ENCODE measurements at places on chromosomes 12 and 14. TPM values are rescaled to one million over a fixed set of nuclear protein-coding genes. Genes with fewer than 3 reads are reported as not detected.

DNA sequence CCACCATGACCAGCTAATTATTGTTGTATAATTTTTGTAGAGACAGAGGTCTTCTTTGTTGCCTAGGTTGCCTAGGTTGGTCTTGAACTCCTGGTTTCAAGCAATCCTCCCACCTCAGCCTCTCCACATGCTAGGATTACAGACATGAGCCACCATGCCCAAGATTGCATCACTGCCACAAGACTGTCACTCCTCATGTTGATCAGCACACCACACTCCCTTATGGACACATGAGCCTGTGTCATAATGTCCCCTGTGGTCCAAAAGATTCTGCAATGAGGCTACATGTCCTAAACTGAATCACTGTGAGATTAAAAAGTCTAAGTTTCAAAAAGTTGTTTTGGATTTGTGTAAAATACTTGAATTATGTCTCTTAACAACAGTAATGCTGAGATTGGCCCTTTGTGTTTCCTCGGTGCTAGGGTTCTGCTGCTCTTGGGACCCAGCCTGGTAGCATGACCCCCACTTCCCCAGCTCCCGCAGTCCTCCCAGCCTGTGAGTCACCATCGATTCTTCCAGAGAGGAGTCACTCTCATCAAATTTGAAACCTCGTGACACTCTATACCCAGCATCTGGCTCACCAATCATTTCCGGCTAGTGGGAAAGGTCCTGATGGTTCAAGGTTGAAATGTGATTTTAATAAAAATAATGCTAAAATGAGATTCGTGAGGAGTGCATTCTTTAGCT, 890.9 kb downstream of the VRK1 start:
- no peak for DNase-seq

LRRC10 gene
- not detected for total RNA-seq

KRT85 gene
- total RNA-seq, result not detected

DNA sequence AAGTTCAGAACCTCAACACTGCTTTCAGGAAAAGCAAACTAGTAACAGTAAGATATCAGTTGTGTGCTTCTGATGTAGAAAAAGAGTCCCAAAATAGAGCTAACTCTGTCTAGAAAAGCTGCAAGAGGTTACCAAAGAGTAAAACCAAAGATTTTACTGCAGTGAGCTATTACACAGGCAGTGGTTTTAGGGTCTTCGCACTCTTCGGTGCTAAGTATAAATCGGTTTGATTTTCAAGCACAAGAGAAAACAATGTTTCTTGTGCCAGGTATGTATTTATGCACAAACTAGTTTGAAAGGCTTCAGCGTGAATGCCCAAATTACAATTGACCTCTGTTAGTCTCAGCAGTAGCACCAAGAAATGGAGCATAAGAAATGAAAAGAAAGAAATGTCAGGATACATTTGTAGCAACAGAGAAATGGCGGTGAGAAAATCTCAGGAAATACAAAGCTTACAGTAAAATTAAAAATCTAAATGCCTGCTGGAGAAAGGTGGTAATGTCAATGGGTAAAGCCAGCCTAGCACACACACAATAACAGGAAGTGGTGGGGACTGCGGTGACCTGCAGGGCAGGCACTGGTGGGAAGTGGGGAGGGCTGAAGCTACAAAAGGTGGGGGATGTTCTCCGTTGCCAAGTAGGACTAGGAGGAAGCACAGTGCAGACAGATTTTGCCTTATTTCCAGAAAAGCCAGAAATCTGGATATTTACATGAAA, 18.0 kb upstream of the DYRK2 start:
- DNase-seq, result no peak

GRCh38 chr14:63764103-63764502, 36.2 kb upstream of the SGPP1 start:
- DNase-seq, result no peak

- no peak for DNase-seq
Observed at GRCh38 chr12:79083181-79083580, 218.6 kb downstream of the SYT1 start.

DNA sequence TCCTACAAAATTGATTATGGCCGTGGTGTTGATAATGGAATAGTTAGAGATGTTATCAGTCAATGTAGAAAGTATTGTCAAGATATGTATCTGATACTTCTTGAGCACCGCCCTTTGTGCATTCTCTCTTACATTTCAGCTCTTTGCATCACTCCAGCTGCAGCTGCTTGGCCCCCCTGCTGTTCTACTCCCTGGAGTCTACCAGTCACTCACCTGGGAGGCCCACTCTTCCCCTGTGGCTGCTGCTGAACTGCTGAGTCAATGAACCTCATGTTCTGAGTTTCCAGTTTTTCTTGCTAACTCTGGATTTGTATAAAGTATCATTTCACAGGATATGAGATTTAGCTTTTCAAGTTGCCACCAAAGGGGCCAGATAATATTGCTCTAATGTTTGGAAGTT, 312.8 kb upstream of the SLC16A7 start:
- no peak for DNase-seq

KITLG gene
- total RNA-seq, result 80.6 TPM

C3AR1 gene
- total RNA-seq, result 0.85 TPM

DNA sequence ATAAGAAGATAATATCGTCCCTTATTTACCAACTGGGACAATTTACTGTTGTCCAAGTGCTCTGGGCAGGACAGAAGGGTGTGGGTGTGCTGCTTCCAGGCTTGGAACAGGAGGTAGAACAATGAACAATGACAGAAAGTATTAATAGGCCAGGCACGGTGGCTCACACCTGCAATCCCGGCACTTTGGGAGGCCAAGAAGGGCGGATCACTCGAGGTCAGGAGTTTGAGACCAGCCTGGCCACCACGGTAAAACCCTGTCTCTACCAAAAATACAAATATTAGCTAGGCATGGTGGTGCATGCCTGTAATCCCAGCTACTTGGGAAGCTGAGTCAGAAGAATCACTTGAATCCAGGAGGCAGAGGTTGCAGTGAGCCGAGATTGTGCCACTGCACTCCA, 2.5 kb downstream of the IFI27 start:
- DNase-seq, result no peak

DNA sequence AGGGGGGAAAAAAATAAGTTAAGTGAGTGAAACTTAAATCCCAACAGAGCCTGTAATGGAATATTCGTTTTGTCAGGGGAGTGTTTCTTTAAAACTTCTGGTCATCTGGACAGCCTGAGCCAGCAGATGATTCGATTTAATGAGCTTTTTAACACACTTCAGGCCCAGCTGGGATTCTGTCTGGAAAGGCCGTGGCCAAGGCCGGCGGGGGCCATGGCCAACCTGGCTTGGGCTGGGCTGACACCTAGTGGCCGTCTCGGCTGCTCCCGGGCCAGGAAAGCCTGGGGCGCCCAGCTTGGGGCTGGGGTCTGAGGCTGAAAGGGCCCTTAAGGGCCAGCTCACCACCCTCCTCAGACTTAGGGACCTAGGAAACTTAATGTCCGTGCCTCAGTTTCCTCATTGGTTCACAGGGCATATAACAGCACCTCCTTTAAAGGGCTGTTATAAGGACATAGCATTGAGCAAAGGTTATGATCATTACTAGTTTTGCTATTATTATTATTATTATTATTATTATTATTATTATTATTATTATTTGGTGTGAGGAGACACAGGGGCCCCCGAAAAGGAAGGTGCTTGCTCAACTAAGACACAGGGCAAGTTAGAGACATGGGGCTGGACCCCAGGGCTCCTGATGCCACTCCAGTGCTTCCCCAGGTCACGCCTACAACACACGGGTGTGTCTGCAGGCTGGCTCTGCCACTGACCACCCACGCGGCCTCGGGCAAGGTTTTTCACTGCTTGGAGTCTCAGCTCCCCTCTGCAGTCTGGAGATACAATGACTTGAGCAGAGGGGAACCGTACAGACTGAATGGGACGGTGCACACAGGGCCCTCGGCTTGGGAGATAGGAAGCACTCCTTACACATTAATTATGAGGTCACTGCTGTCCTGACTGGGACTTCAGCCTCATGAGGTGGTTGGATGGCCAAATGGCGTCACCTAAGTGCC, 84.0 kb downstream of the SYNE3 start:
- DNase-seq, result no peak

DNA sequence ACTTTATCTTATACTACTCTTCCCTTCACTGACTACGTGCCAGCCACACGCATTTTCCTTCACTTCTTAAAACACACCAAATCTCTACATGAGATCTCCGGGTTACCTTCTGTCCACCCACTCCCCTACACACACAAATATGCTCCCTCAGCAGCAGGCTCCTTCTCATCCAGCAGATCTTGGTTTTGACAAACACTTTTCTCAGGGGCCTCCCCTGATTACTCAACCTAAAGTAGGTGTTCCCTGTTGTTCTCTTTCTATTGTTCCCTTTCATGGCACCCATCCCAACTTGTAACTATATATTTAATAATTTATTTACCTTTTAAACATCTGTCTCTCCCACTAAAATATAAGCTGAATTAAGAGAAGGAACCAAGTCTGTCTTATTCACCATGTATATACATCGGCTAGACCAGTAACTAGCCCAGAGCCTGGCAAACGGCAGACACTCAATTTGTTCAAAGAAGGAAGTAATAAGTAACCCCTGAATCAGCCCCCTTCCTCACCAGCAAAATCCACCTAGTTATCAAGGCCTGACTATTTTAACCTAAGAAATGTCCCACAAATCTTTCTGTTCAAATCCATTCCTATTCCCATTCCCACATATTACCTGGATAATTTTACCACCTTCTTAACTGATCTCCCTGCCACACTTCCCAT, 2.7 kb downstream of the C2CD5 start:
- DNase-seq, result no peak

All from HFFc6 (cell line).